ENCODE measurements at places on chromosomes 1 and 21. TPM values are rescaled to one million over a fixed set of nuclear protein-coding genes. Genes with fewer than 3 reads are reported as not detected.

Gene DCST1
- total RNA-seq, result not detected

Gene AADACL4
- not detected for total RNA-seq

Gene UTP25
- total RNA-seq, result 5.4 TPM

Gene CLCA4
- not detected for total RNA-seq

Gene ANKRD34A
- total RNA-seq, result under 0.01 TPM

Gene STIL
- 2.6 TPM for total RNA-seq

Gene PCP4
- not detected for total RNA-seq

Gene DPYD
- 15.9 TPM for total RNA-seq
